ENCODE measurements at places on chromosomes 6 and 20.

DNA sequence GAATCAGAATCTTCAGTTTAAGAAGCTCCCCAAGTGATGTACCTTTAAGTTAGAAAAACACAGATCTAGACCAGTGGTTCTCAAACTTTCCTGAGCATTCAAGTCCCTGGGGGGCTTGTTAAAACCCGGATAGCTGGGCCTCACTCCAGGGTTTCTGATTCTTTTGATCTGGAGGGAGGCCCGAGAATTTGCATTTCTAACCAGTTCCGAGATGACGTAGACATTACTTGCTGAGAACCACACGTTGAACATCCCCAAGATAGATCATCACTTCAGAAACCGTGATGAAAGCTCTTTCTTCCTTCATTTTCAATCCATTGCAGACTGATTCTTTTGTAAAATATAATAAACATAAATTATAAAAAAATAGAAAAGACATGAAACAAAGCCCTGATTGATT, 40.7 kb upstream of the KIF16B start:
- DNase-seq, result no peak

GRCh38 chr20:49966861-49967260, 15.9 kb upstream of the SNAI1 start:
- DNase-seq, result no peak

GRCh38 chr6:82410151-82410648, 46.6 kb downstream of the TPBG start:
- DNase-seq, result peak; percentile 53

DNA sequence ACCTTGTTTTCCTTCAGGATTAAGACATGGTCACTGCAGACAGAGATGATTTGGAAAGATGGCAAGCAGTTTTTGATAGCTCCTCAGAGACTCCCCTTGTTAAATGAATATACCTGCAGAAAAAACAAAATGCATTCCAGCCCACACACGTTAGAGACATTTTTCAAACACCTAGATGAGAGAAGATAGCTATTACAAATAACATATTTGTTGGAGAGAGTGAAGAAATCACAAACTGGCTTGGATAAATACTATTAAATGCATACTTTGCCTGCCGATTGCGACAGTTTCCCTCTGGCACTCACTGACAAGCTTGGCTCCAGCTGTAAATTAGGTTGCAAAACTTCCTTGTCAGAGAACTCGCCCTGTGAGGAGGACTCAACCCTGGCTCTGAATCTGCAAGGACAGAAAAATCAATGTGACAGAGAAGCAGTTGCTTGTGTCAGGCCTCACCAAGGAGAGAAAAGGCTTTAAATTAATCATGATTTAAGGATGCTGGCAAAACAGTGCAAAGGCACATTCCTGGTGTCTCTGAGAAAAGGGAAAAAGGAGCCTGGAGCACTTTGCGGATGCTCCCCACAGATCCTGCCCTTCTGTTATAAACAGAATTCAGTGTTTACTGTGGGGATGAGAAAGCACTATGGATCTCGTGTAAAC, 423.7 kb upstream of the MARCKS start:
- DNase-seq, result no peak

DNA sequence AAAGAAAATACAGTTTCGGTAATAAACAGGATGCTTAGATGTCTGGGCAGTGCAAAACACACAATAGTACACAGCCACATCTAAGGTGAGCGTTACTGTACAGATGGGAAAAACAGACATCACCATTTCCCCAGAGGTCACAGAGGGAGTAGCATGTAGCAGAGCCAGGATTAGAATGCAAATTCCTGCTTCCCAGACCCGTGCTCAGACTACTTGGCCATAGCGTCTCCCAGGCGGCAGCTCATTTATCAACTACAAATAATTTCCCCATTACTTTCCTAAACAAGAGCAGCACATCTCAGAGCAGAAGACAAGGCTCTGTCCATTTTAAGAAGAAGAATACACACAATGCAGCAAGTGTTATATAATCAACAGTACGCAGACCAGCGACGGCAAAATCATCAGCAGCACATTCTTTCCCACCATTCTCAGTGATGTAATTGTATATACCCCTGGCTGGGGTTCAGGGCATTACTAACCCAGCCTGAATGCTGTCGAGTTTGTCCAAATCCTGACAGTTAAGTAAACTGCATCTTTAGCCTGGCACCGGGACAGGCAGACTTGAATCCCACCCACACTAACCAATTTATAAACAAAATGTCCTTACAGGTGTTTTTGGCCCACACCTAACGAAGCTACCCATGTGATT, 61.9 kb downstream of the CNKSR3 start:
- no peak for DNase-seq

- DNase-seq, result no peak
Measured at GRCh38 chr6:70270287-70271005, 32.4 kb downstream of the COL9A1 start.

GRCh38 chr20:34011275-34011674, 17.6 kb downstream of the RALY start:
- DNase-seq, result no peak

- DNase-seq, result no peak
Measured at GRCh38 chr20:3032624-3033023, 10.8 kb upstream of the GNRH2 start.

GRCh38 chr6:27532820-27533538, 60.1 kb upstream of the ZNF184 start:
- DNase-seq, result no peak

DNA sequence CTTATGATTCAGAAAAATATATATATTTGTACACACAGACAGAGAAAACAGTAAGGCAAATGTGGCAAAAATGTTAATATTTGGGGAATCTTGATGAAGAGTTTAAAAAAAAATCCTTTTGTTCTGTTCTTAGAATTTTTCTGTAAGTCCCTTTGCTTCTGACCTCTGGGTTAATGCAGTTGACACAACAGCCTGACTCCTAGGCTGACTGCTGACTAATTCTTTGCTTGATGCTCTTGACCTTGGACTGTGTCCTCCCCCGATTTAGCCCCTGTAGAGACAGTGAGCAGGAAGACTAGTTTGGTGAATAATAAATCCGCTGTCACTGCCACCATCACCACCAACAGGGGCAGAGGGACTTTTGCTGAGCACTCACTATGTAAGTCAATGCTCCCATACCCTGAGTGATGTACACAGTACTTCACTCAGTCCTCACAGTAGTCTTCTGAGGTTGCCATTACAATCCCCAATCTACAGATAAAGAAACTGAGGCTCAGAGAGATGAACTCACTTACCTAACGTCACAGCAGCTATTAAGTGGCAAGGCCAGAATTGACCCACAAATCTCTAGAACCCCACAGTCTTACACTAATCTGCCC, 71.7 kb downstream of the SNX5 start:
- DNase-seq, result no peak

- no peak for DNase-seq
Measured at GRCh38 chr6:3895805-3896204, 46.6 kb downstream of the FAM50B start.

- no peak for DNase-seq
Measured at GRCh38 chr20:57936636-57937385, 227.0 kb upstream of the PMEPA1 start.

GRCh38 chr6:97240222-97240621, 42.8 kb downstream of the MMS22L start:
- DNase-seq, result no peak

DNA sequence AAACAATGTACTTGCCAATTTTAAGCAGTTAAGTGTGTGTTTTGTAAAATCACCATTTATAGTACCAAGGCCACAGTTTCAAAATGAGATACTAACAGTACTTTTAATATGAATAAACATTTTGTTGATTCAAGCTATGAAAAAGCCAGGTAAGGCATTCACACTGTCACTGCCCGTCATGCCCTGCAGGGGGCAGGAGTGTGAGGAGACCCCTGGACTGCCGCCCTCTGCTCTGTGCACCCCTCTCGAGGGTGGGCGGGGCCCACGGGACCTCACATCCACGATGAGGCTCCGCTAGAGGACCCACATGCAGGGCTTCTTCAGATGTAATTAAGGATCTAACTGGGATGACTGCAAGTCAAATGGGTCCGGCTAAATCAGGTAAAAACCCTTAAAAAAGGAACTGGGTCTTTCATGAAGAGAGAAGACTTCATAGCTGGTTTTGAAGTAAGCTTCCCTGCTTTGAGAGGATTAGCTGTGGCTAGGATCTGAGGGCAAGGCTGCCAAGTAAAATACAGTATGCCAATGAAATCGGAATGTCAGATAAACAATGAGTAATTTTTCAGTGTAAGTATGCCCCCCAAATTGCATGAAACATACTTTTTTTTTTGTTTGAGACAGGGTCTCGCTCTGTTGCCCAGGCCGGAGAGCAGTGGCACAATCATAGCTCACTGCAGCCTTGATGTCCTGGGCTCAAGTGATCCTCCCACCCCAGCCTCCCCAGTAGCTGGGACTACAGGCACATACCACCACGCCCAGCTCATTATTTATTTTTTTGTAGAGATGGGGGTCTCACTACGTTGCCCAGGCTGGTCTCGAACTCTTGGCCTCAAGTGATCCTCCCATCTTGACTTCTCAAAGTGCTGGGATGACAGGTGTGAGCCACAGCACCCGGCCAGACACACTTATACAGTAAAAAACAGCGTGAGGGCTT, 18.7 kb downstream of the DIDO1 start:
- DNase-seq, result no peak

GRCh38 chr6:168122521-168122920, 43.5 kb upstream of the FRMD1 start:
- no peak for DNase-seq

DNA sequence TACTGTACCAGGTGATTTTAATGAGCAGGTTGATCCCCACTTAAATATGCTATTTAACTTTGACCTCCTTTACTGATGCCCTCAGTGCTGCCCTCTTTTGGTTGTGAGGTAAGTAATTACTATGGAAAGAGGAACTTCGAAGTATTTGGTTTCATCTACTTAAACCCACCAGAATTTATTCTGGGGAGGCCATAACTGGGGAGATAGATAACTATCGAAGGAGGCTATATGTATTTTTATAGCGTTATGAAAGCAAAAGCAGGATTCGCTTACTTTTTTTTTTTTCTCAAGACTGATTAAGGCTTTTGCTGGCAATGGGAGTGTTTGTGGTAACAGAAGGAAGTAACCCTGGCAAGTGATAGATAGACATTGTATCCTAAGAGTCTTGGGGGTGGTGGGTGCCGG, 168.9 kb upstream of the CENPW start:
- no peak for DNase-seq

GRCh38 chr6:90131125-90131524, 165.5 kb downstream of the BACH2 start:
- DNase-seq, result no peak

DNA sequence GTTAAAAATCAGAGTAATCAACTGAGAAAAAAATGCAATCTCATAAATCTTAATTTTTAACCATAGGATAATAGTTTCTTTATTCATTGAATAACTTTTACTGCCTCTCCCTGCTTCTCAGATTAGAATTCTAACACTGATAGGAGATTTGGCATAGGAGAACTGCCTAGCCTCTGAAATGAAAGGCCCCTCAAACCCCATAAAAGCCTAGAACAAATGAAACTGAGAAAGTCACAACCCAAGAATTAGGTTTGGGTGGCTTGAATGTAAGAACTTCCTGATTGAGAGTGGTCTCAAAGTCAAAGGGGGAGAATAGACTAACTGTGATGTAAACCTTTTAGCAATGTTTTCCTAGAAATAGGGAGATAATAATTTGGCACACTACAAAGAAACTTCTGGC, 52.2 kb downstream of the SAMD5 start:
- no peak for DNase-seq

- DNase-seq, result no peak
Measured at GRCh38 chr6:33451606-33452005, 2.8 kb upstream of the ZBTB9 start.

- no peak for DNase-seq
Measured at GRCh38 chr6:44151348-44152108, 7.1 kb upstream of the CAPN11 start.

DNA sequence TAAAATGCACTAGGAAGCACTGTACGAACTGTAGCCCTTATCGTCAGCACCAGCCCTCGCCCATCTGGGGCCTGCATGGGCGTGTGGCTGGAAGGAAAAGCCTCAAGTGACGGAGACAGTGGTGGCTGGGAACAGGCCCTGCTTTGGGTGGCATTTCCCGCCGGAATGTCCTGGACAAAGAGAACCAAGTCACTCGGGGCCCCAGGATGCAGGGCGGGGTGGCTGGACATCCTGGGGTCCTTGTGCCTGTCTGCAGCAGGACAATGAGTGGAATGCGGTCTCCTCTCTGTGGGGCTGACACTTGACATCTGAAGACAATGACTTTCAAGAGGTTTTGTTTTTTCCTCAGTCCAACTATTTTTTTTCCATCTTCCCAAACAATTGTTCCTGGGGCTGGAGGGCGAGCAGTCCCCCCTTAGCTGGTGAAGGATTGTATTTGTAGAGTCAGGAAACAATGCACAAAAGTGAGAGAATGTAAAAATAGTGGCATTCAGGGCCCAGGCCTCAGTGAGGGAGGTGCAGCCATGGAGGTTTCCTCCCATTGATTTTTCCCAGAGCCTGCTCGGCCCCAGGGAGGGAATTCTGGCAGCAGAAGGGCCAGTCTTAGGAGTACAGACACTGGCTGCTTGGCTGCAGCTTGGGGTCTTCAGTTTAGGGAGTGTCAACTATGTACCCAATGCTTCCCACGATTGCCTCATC, 64.4 kb downstream of the PREX1 start:
- no peak for DNase-seq

DNA sequence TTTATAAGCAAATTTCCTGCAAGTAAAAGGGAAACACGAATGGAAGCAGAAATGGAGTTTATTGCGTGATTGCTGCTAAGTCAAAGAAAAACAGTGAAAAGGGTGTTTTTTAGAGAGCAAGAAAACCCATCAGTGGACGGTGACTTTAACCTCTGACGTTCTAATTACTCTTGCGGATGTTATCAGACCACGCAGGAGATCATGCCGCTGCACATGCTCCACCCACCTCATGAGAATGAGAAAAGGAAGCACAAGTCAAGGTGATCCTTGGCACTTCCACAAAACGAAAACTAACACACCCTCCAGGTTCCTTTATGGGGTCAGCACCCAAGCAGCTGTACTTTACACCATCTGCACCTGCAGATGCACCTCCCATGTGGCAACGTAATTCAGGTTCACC, 45.0 kb downstream of the LYRM4 start:
- no peak for DNase-seq

- no peak for DNase-seq
Measured at GRCh38 chr6:112113431-112113830, 26.0 kb downstream of the FAM229B start.

DNA sequence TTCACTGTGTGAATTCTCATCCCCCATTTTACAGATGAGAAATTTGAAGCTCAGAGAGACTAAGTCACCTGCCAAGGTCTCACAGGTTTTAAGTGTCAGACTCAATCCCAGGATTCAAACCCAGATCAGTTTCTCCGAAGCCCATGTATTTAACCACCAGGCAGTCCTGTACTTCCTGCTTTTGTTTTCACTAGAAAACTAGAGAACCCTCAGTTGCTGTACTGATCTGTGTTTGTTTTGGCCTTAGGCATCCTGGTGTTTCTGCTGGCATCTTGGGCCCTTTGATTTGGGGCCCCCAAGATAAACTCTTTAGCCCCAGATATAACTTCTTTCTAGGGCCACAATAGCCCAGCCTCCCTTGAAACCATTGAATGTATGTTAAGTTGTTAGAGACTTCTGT, 36.5 kb downstream of the PPP1R16B start:
- no peak for DNase-seq

Data from NCI-H1436 treated with DMSO at 0.1 percent for 48 hours (cell line).